NCI-H146 (cell line): ENCODE measurements at places on chromosomes 2 and 18.

DNA sequence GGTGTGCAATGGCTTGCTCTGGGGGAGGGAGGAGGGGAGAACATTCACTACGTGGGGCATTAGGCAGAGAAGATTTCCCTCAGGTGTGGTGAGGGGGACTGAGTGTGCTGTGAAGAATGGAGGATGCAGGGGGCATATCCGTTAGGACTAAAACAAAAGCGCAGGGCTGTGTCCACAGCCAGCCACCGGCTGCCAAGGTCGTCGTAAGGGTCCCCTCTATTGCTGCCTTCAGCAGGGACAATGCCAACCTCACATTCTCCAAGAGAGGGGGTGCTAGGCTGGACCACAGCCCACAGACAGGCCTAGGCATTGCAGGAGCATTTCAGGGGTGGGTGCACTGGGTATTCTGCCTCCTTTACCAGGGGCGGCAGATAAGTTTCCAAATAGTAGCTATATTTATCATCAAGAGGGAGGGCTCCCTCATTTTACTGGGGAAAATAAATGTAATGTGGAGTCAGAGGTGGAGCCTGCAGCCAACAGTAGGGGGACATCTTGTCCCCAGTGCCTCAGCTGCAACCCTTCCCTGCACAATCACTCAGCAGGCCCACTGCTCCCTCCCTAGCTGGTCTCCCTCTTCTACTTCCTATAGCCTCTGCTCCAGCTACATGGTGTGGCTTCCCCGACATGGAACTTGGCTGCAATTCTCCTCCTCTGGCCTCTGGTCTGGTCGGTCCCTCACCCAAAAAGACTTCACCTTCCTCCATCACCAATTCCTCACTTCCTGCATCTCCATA lies 74.9 kb upstream of the OTOF start:
- no peak for DNase-seq

DNA sequence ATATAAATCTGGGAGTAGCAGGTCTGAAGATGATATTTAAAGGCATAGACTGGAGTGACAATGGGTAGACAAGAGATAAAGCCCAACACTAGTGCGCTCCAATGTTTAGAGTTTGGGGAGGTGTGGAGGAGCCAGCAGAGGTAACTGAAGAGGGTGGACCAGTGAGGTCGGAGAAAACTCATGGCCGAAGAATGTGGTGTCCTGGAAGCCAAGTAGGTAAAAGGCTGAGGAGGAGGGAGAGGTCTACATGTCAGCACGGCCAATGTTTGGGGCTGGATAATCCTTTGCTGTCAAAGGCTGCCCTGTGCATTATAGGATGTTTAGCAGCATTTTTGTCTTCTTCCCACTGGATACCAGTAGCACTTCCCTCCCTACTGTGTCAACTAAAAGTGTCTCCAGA lies 78.8 kb upstream of the KCNE4 start:
- no peak for DNase-seq

GRCh38 chr2:23323917-23324680 lies 60.9 kb upstream of the KLHL29 start:
- DNase-seq = peak; percentile 78

DNA sequence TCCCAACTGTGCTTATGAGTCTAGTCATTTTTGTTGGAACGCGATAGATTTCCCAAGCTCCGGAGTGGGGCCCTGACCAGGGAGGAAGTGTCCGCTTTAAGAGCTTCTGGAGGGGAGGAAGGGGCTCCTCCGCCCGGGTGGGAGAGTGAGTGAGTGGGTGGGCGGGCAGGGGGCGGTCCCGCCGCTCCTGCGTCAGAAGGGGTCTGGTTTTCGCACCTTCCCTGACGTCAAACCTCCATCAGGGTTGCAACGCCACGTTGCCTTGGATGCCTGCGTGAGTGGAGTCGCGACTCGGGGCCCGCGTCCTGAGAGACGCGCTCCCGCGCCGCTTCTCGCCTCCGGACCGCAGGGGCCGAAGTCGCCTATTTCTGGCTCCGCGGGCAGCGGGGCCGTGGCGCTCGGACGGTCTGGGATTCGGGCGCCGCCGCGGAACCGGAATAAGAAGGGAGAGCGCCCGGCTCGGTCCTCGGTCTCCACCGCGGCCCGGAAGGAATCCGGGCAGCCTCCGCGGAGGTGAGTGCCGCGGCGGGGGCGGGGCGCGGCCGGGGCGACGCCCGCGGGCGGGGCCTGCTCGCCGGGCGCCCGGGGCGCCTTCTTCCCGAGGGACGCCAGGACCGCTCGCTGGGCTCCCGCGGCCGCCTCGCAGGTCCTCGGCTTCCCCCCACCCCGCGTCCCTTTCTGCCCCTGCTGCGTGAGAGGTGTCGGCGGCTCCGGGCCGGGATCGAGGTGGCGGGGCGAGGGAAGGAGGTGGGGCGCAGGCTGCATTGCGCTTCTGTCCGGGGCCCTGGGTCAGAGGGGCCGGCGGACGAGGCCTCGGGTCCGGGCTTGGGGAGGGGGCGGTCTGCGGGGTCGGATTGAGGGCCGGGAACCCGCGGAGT lies at the start of gene ZDBF2:
Gene ZDBF2, plus strand, starts transcription at position 230 of the 878 bp plus-strand sequence. CDS start 7,187 bp downstream, outside the sequence.
- peak; percentile 79 for DNase-seq

GRCh38 chr18:39730606-39731005 lies 2165.0 kb upstream of the CELF4 start:
- DNase-seq = no peak

DNA sequence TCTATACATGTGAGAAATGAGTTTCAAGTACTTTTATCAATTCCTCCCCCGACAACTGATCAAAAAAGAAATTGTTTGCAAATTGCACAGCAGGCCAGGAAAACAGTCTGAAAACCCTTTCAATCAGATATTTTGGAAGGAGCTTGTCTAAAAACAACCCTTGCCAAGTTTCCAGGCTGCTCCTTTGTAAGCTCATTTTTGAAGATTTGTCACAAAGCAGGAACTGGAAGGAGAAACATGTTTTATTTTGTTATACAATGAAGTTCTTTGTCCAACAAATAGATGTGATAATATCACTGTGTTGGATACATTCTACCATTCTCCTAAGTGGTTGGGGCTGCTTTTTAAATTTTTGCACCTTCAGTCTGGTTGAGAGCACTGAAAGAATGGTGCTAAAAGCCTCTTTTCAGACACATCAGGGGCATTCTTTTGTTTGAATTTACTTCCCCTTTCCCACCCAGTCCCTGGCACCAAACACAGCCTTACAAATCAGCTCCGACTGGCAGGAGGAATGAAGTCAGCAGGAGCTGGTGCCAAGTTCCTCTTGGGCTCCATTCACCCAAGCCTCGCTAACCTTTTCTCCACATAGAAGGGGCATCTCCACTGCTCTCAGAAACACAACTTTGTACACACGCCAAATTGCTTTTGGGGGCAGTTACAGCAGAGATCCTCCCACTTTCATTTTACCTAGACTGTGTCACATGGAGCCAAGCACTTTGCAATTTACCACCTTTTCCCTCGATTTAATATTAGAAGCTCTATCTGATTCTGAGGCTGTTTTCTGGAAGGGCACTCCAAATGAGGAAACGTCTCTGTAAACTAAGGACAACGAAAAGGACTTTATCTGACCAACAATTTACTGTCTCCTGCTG lies 88.0 kb downstream of the C1D start:
- no peak for DNase-seq

DNA sequence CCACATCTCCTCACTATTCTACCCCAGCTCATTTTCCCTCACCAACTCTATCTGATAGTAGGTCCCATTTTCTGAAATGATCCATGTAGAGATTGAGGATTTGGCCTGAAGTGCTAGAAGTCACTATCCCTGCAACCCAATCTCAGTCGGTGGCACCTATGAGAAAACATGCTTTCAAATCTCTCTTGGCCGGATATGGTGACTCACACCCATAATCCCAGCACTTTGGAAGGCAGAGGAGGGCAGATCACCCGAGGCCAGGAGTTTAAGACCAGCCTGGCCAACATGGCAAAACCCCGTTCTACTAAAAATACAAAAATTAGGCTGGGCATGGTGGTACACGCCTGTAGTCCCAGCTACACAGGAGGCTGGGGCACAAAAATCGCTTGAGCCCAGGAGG lies 19.1 kb upstream of the MARCHF4 start:
- no peak for DNase-seq

DNA sequence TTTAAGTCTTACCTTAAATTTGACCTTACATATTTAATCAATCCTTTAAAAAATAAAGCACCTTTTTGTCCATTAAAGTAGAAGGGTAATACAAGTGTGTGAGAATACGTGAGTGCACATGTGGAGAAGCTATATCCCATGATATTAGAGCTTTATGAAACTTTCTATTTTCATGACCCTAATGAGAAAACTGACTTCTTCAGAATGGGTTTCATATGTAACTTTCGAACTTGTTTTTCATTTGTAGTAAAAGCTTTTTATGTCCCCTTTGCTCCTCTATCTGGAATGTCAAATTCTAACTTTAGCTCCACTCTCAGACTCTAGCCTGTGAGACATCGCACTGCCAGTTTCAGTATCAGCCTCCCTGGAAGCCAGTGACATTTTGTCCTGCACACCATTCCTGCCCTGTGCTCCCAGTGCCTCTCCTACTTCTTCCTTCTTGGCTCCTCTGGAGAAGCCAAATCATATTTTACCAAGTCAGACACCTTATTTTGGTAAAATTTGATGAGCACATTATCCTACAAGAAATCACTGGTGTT lies 42.0 kb downstream of the MAPRE2 start:
- no peak for DNase-seq

- no peak for DNase-seq
Observed at GRCh38 chr2:99900556-99900955, 241.8 kb downstream of the AFF3 start.

GRCh38 chr2:167478196-167478595 lies 589.9 kb downstream of the XIRP2 start:
- DNase-seq = no peak

DNA sequence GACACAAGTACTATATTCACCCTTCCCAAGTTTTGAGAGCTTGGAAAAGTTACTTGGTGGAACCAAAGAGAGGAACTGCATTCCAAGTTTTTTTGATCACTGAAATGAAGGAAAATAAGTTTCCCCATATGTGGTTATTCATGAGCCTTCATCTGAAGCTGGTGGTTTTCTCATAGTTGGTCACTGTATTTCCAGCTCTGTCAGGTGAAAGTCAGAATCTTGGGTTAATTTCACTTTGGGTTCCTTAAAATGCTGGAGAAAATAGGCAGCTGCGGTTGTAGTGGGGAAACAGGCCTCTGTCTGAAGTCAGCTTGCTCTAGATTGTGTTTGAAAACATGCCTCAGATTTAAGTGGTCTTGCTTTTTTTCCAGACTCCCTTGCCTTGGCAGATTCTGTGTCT lies 200.5 kb downstream of the HRH4 start:
- no peak for DNase-seq

- DNase-seq = no peak
Observed at GRCh38 chr2:196821195-196821594, 12.0 kb upstream of the C2orf66 start.

- DNase-seq = no peak
Observed at GRCh38 chr18:58257461-58257860, 213.4 kb downstream of the NEDD4L start.

DNA sequence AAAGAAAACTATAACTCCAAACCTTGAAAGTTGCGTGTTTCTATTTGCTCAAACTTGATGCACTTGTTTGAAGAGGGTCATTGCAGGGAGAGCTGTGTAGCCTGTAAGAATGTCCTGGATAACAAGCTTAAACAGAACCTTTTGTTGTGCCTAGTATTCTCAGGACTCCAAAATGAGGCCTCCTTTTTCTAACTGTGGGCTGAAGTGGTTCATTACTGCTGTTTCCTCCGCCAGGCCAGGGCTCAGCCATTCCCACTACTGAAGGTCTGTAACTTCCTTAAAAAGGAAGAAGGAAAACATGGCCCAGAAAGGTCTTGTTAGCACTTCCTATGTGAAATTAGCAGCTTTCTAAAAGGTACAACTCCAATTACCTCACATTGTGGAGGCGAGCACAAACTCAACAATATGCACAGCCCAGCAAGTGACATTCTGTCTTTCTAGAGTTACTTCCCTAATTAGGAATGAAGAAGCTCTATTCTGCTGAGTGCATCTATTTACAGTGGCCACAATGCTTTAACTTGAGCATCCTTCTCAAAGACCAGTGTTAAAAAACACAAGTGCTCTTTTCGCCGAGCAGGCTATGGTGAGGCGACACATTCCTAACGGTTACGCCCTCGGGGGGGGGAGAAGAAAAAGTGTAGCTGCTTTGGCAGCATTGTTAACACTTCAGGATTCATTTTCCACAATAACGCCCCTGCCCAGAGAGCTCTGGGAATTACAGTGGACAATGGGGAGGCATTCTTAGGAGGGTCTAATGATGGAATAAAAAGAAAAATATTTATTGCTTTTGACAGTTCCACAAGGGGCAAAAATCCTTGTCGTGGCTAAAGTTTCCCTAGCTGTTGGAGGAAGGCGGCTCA lies 136.9 kb upstream of the SIX3 start:
- DNase-seq = peak; percentile 49

- no peak for DNase-seq
Observed at GRCh38 chr2:7927691-7928090, 754.2 kb upstream of the ID2 start.

DNA sequence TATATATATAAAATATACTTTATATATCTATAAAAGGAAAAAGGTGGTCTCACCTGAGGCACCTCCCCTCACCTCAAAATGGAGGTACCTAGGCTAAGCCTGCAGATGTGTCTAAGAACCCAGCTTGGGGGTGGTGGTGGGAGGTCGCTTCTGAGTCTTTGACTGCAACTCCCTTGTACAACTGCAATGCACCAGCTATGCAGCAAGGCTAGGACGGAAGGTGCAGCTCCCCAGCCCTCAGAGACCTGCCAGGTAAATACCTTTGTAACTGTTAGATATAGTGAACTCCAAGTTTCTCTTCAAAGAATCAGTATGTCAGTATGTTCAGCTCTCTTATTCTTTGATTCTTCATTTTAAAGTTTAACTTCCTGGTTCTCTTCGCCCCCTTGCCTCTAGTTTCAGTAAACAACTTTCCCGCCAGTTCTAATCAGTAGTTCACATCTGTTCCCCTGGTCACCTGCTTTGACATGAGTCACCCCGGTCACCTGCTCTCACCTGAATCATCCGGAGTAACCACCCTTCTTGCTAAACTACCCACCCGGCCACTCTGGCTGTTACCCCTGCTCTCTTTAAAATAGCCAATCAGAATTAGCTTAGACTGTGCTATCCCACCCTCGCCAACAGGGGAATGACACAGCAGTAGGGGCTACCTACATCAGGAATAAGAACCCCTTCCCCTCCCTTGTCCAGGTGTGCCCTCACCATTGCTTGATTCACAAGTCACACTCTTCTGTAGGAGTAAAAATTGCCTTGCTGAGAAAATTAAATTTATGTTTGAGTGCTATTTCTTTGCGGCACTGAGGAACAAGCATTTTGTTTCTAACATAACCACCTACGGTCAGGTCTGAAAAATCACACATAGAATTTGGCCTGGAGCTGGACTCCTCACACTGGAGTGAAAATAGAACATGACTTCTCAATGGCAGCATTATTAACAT lies 24.7 kb upstream of the IMPA2 start:
- no peak for DNase-seq
